Transverse colon (tissue), 4 donors: ENCODE measurements at places on chromosomes 6 and 20.
A peak's percentile ranks its signal among the peaks of the same experiment; 100 is the strongest.

- H3K4me3 ChIP-seq, result no peak overlapping the region
- no peaks in the 10 kb centered on the region for H3K27me3 ChIP-seq
- H3K4me1 ChIP-seq, result peaks cover 16% of the 10 kb centered on the region
- H3K36me3 ChIP-seq, result no peaks in the 10 kb centered on the region
- peak; percentile 23 for DNase-seq
These were observed 1.4 kb upstream of the SNTA1 start for GRCh38 chr20:33444797-33445560.

DNA sequence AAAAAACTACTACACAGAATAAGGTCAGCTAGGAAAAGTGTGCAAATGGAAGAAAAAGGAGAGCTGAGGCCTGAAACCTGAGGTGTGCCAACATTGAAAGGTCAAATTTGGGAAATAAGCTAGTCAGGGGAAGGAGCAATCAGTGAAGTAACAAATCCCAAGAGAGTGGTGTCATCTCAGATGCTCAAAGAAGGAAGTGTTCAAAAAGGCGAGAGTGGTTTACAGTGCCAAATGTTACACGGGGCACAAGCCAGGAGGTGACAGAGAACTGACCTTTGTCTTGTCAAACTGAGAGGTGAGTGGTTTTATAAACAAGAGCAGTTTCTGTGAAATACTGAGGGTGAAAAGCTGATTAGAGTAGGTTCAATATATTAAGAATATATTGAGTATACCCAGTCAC lies 83.0 kb upstream of the TCF21 start:
- no peak overlapping the region for H3K27ac ChIP-seq
- no peaks in the 10 kb centered on the region for H3K36me3 ChIP-seq
- DNase-seq, result no peak
- no peaks in the 10 kb centered on the region for H3K4me1 ChIP-seq
- H3K27me3 ChIP-seq, result no peaks in the 10 kb centered on the region

DNA sequence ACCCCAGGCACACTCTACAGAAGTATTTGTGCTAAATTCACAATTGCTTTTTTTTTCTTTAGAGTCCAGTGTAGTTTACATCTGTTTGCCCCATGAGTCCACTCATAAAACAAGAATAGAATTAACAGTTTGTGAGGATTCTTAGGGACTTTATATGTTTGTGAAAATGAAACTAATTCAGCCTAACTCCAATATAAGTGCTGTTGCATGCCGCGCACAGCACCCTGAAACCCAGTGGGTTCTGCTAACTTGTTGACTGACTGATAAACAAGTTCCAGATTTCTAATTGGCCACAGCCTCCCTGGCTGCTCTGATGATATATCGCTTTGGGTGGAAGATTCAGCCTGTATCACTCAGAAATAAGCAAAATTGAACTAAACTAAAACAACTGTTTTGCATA lies 561.4 kb downstream of the PKHD1 start:
- H3K27ac ChIP-seq, result no peak overlapping the region
- no peaks in the 10 kb centered on the region for H3K36me3 ChIP-seq
- DNase-seq, result no peak
- no peaks in the 10 kb centered on the region for H3K27me3 ChIP-seq

GRCh38 chr6:77561768-77562314 lies 91.0 kb upstream of the MEI4 start:
- H3K27me3 ChIP-seq, result no peaks in the 10 kb centered on the region
- no peak overlapping the region for H3K27ac ChIP-seq
- no peaks in the 10 kb centered on the region for H3K36me3 ChIP-seq
- DNase-seq, result no peak
- no peaks in the 10 kb centered on the region for H3K4me1 ChIP-seq

DNA sequence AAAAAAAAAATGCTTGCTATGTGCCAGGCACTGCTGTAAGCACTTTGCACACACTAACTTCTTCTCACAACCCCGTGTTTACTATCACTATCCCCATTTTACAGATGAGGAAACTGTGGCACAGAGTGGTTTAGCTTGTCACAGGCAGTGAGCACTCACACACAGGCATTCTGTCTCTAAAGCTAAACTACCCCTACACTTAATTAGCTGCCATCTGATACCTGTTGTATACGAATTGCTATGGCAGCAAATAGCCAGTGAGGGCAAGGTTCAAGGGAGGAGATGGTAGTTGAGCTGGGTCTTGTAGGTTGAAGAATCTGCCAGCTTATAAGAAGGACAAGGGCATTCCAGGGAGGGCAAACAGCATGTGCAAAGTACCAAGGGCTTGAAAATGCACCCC lies 5.2 kb downstream of the TNNC2 start:
- H3K27me3 ChIP-seq, result peaks cover 13% of the 10 kb centered on the region
- H3K27ac ChIP-seq, result peak overlapping the region; percentile 69
- no peak overlapping the region for H3K4me3 ChIP-seq
- H3K36me3 ChIP-seq, result no peaks in the 10 kb centered on the region
